ENCODE measurements at places on chromosomes 13 and 19.

GRCh38 chr13:96252903-96253302, 163.0 kb downstream of the HS6ST3 start:
- DNase-seq = no peak
- no peak overlapping the region for H3K27ac ChIP-seq
- no peaks in the 10 kb centered on the region for H3K4me1 ChIP-seq
- no peak overlapping the region for H3K4me3 ChIP-seq
- H3K36me3 ChIP-seq = no peaks in the 10 kb centered on the region
- no peaks in the 10 kb centered on the region for H3K27me3 ChIP-seq

DNA sequence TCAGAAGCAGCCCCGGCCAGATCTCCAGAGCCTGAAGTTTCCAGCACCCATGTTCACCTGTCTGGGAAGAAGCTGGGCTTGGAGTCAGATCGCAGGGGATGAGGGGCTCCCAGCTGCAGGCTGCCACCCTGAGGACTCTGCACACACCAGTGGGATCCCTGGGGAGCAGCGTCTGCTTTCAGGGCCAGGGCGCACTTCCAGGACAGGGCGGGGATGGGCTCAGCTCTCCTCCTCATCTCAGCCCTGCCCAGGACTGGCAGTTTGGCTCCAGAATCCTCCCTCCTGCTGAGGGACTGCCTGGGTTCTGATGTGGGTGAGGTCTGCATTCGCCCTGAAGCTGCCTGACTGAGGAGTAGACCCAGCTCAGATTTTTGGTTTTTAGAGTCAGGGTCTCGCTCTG, 3.5 kb downstream of the SLC7A9 start:
- H3K27ac ChIP-seq = no peak overlapping the region
- H3K4me1 ChIP-seq = no peaks in the 10 kb centered on the region
- H3K27me3 ChIP-seq = peaks cover 4% of the 10 kb centered on the region
- no peak for DNase-seq
- H3K4me3 ChIP-seq = no peak overlapping the region
- no peaks in the 10 kb centered on the region for H3K36me3 ChIP-seq

DNA sequence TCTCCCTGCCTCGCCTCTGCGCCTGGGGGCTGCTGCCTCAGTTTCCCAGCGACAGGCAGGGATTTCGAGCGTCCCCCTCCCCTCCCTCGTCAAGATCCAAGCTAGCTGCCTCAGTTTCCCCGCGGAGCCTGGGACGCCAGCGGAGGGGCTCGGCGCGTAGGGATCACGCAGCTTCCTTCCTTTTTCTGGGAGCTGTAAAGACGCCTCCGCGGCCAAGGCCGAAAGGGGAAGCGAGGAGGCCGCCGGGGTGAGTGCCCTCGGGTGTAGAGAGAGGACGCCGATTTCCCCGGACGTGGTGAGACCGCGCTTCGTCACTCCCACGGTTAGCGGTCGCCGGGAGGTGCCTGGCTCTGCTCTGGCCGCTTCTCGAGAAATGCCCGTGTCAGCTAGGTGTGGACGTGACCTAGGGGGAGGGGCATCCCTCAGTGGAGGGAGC, 722 bp upstream of the ICAM1 start:
- H3K27ac ChIP-seq = peak overlapping the region; percentile 94
- no peaks in the 10 kb centered on the region for H3K27me3 ChIP-seq
- H3K4me3 ChIP-seq = peak overlapping the region; percentile 81
- peaks cover 8% of the 10 kb centered on the region for H3K36me3 ChIP-seq

DNA sequence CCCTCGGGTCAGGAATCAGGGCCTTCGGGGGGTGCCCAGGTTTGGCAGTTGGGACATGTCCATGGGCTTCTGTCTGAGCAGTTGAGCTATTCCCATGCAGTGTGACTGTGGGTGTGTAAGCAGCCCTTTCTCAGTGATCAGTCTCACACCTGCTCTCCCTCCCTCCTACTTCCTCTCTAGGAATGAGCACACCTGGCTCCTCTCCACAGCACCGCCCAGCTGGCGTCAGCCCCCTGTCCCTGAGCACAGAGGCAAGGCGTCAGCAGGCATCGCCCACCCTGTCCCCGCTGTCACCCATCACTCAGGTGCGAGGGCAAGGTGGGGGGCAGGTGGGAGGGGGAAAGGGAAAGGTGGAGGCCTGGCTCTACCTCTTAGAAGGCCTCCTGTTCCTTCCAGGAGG, 25.9 kb downstream of the COMP start:
- H3K27ac ChIP-seq = no peak overlapping the region
- no peaks in the 10 kb centered on the region for H3K4me1 ChIP-seq
- DNase-seq = no peak
- H3K4me3 ChIP-seq = no peak overlapping the region
- no peaks in the 10 kb centered on the region for H3K36me3 ChIP-seq

GRCh38 chr13:36552334-36552733, 120.0 kb downstream of the CCNA1 start:
- no peaks in the 10 kb centered on the region for H3K36me3 ChIP-seq
- no peak for DNase-seq
- H3K27ac ChIP-seq = no peak overlapping the region
- H3K27me3 ChIP-seq = no peaks in the 10 kb centered on the region
- H3K4me1 ChIP-seq = no peaks in the 10 kb centered on the region
- H3K4me3 ChIP-seq = no peak overlapping the region

GRCh38 chr19:5664515-5664914, 15.8 kb downstream of the MICOS13 start:
- no peak overlapping the region for H3K27ac ChIP-seq
- H3K4me1 ChIP-seq = no peaks in the 10 kb centered on the region
- H3K36me3 ChIP-seq = peaks cover 36% of the 10 kb centered on the region
- no peaks in the 10 kb centered on the region for H3K27me3 ChIP-seq
- no peak overlapping the region for H3K4me3 ChIP-seq

GRCh38 chr19:9070066-9070465, 16.8 kb upstream of the OR1M1 start:
- peaks cover 3% of the 10 kb centered on the region for H3K27me3 ChIP-seq
- H3K27ac ChIP-seq = no peak overlapping the region
- no peaks in the 10 kb centered on the region for H3K4me1 ChIP-seq
- no peak for DNase-seq
- H3K36me3 ChIP-seq = no peaks in the 10 kb centered on the region

DNA sequence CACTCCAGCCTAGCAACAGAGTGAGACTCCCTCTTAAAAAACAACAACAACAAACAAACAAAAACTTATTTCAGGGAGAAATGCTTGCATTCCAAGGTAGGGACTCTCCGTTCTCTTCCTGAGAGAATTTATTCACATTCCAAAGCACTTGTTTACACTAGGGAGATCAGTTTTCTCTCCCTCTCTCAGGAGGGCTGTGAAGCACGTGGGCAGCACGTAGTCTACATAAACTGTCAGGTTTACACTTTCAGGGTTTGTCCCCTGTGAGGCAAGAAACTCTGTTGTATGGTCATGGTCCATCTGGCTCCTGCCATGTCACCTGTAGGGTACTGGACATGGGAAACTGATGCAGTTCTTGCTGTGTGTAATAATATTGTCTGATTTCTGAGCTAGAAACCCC, 31.6 kb downstream of the WDR87 start:
- no peak overlapping the region for H3K4me3 ChIP-seq
- H3K27me3 ChIP-seq = peaks cover 6% of the 10 kb centered on the region
- H3K27ac ChIP-seq = no peak overlapping the region
- DNase-seq = no peak
- no peaks in the 10 kb centered on the region for H3K4me1 ChIP-seq

GRCh38 chr13:21059641-21060337, 1.6 kb downstream of the LATS2 start:
- H3K27ac ChIP-seq = no peak overlapping the region
- H3K4me1 ChIP-seq = peaks cover 12% of the 10 kb centered on the region
- DNase-seq = no peak
- H3K36me3 ChIP-seq = no peaks in the 10 kb centered on the region
- H3K27me3 ChIP-seq = no peaks in the 10 kb centered on the region
- H3K4me3 ChIP-seq = peak overlapping the region; percentile 77

- H3K4me1 ChIP-seq = peaks cover 29% of the 10 kb centered on the region
- no peaks in the 10 kb centered on the region for H3K27me3 ChIP-seq
- H3K36me3 ChIP-seq = no peaks in the 10 kb centered on the region
- H3K27ac ChIP-seq = peak overlapping the region; percentile 68
- DNase-seq = no peak
Observed at GRCh38 chr13:95184317-95184716, 116.9 kb downstream of the ABCC4 start.

DNA sequence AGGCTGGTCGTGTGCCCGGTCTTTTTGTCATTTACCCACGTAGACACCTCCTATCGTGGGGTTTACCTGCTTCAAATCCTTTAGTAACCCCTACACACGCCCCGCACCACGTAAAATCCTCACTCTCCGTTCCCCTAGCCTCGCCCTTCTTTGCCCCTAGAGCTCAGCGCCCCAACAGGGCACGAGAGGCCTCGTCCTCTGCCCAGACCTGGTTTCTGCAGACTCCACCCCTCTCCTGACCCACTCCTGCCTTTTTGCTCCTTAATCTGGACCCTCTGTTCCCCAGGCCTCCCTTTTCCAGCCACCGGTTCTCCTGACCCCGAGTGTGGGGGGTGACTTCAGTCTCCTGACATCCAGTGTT, 412 bp downstream of the ZNF528 start:
- peak overlapping the region; percentile 77 for H3K27ac ChIP-seq
- peak overlapping the region; percentile 100 for H3K4me3 ChIP-seq
- DNase-seq = no peak
- H3K4me1 ChIP-seq = peaks cover 14% of the 10 kb centered on the region
- no peaks in the 10 kb centered on the region for H3K27me3 ChIP-seq

- no peak overlapping the region for H3K27ac ChIP-seq
- H3K27me3 ChIP-seq = no peaks in the 10 kb centered on the region
- H3K4me1 ChIP-seq = no peaks in the 10 kb centered on the region
- DNase-seq = peak; percentile 15
- H3K36me3 ChIP-seq = no peaks in the 10 kb centered on the region
Observed at GRCh38 chr13:21849323-21849722, 178.4 kb downstream of the FGF9 start.

- no peaks in the 10 kb centered on the region for H3K4me1 ChIP-seq
- DNase-seq = no peak
- H3K27ac ChIP-seq = no peak overlapping the region
- no peaks in the 10 kb centered on the region for H3K36me3 ChIP-seq
Observed at GRCh38 chr13:71672512-71672911, 194.5 kb downstream of the DACH1 start.

- H3K27me3 ChIP-seq = no peaks in the 10 kb centered on the region
- no peak overlapping the region for H3K27ac ChIP-seq
- no peaks in the 10 kb centered on the region for H3K4me1 ChIP-seq
- no peak for DNase-seq
- H3K4me3 ChIP-seq = no peak overlapping the region
- no peaks in the 10 kb centered on the region for H3K36me3 ChIP-seq
Observed at GRCh38 chr13:81563091-81563490, 1222.2 kb upstream of the SPRY2 start.

GRCh38 chr19:418761-419671, 10.1 kb upstream of the C2CD4C start:
- H3K36me3 ChIP-seq = no peaks in the 10 kb centered on the region
- no peaks in the 10 kb centered on the region for H3K4me1 ChIP-seq
- H3K27ac ChIP-seq = no peak overlapping the region
- H3K27me3 ChIP-seq = peaks cover 28% of the 10 kb centered on the region
- no peak for DNase-seq

GRCh38 chr13:112697756-112698655, 8.2 kb downstream of the ATP11A start:
- no peak overlapping the region for H3K27ac ChIP-seq
- DNase-seq = no peak
- H3K4me1 ChIP-seq = peaks cover 7% of the 10 kb centered on the region
- H3K4me3 ChIP-seq = no peak overlapping the region
- H3K36me3 ChIP-seq = no peaks in the 10 kb centered on the region

DNA sequence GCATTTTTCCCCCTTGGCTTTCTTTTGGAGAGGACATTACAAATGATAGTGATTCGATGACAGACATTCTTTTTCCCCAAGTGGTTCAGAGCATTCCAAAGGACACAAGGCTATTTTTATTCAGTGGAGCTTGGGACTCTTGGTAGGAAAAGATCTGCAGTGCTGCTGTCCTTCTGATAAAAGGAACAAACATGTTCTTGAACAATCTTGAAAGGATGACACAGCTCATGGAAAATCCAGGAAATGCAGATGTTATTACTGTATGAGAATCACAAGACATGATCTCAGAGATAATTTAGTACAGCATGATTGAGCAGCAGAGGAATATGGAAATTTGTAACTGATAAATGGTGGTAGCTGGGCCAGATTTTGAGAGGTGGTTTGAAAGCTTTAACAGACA, 96.2 kb upstream of the RFC3 start:
- no peaks in the 10 kb centered on the region for H3K27me3 ChIP-seq
- DNase-seq = no peak
- no peak overlapping the region for H3K27ac ChIP-seq
- H3K4me3 ChIP-seq = no peak overlapping the region
- H3K4me1 ChIP-seq = no peaks in the 10 kb centered on the region
- no peaks in the 10 kb centered on the region for H3K36me3 ChIP-seq
